ENCODE measurements at places on chromosomes 7 and 10.

GRCh38 chr10:116760919-116761318, 18.6 kb upstream of the HSPA12A start:
- DNase-seq: no peak

DNA sequence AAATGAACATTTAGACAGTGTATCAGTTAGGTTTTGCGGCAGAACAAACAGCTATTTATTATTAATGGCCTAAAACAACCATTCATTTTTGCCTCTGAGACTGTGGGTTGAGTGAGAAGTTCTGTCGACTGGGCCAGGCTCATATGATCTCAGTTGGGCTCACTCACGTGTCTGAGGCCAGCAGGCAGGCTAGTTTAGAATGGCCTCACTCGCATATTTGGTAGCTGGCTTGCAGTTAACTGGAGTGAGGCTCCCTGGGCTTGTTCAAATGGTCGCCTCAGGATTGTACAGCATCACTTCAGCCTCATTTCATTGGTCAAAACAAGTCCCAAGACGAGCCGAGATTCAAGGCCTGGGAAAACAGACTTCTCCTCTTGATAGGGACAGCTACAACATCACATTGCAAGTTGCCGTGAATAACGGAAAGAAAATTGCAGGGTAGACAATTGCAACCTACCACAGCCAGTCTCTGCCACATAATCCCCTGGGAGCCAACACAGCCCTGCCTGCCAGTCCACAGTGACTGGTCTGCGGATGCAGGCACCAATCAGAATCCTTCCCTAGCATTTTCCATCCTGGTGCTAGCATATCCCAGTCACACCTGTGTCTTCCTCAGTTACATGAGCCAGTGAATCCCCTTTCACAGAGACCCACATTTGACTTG, 23.1 kb upstream of the PPIF start:
- DNase-seq: no peak

DNA sequence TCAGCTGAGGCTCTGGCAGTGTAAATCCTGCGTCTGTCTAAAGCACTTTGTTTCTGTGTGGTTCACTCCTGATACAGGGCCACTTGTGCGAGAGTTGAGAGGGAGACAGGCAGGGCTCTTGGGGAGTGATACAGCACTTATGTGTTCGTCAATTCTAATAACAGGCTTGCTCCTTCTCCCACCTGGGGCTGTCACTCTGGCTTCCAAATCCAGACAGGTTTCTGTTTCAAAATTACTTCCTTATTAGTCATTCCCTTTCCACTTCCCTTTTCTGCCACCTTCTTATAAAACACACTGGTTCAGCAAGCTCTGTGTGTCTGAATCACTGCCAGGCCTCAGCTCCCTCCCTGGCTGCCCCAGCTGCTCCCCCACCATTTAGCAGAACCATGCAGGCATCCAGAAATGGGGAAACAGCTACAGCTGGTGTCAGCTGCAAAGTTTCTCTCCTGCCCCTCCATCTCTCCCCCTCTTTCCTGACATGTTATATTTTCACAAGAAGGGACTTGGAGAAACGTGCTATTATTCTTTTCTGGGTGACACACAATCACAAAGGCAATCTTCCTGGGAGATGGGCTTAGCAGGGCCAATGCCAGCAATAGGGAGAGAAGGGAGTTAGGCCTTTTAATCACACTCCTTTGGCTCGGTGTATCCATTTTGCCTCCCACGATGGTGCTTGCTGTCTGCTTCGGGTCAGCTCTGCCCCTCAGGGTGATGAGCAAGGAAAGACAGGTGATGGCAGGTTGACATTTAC, 58.4 kb upstream of the ZNRF2 start:
- DNase-seq: no peak

GRCh38 chr10:113704637-113705343, 25.1 kb downstream of the CASP7 start:
- DNase-seq: no peak

DNA sequence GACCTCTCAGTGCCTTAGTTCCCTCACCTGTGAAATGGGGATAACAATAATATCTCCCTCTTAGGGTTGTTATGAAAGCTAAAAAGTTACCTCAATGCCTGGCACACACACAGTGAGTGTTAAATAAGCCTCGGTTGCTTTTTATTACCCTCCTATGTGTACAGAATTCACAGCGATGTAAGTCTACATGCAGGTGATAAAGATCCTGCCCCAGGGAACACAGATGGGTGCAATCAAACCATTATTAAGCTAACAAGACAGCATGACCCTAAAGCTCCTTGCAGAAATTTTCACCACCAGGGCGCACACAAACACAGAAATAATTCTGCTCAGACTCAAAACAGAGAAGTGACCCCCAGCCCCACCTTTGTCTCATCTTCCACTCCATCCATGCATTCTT, 261.9 kb downstream of the SNX10 start:
- no peak for DNase-seq

Data from activated T-cell treated with anti-CD3 and anti-CD28 coated beads, Interleukin-2, amount 50 U/mL, for 1 hour (primary cell).